ENCODE measurements at places on chromosomes 13 and 19.

- no peak for DNase-seq
These were observed 8.0 kb upstream of the GARRE1 start for GRCh38 chr19:34246340-34246739.

DNA sequence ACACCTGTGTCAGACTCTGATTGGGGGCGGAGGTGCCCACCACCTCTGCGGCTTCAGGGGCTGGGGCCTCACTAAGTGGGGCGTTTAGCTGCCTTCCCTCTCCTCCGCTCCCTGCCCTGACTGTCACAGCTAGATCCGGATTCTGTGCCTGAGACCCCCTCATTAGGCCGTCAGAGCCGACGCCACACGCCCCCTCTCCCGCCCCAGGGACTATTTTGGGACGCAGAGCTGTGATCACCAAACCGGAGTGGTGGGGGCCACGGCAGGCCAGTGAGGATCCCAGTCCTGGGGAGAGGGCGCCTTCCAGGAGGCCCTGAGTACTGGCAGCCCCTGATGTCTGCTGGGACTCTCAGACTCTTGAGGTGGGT, 762 bp downstream of the KANK3 start:
- no peak for DNase-seq

- DNase-seq, result no peak
These were observed 8.6 kb downstream of the MIR17HG start for GRCh38 chr13:91355826-91356710.

DNA sequence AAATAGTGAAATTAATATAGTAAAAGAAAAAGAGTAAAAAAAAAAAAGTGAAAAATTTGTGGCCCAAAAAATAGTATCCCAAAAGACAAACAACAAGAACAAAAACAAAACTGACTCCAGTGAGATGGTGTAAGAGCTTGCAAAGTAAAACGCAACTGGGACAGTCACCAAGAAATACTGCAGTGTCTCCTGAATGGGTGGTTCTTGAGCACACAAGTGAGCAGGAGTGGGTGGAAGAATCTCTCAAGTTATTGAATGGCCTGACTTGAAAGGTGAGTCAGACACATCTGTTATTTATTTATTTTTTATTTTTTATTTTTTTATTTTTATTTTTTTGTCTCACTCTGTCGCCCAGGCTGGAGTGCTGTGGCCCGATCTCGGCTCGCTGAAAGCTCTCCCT, 1.9 kb downstream of the ZNF493 start:
- DNase-seq, result no peak

DNA sequence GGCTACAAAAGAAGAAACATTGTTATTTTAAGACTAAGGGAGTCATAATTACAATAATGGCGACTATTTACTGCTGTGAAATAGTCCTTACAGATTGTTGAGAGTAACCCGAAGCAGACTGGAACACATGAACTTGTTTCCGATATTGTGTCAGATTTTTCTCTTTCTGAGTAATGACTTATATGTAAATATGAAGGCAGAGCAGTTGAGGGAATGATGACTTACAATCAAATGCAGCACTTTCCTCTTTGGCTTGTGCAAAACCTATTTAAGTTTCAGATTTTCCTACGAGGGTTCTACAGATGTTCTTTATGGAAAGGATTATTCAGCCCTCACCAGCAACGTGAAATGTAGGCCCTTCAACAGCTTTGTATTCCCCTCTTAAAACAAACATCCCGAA, 198.6 kb downstream of the RGCC start:
- DNase-seq, result no peak

GRCh38 chr19:58428617-58429016, 11.3 kb downstream of the ZNF132 start:
- DNase-seq, result no peak

GRCh38 chr19:14203177-14203576, 2.8 kb downstream of the ADGRL1 start:
- DNase-seq, result no peak

DNA sequence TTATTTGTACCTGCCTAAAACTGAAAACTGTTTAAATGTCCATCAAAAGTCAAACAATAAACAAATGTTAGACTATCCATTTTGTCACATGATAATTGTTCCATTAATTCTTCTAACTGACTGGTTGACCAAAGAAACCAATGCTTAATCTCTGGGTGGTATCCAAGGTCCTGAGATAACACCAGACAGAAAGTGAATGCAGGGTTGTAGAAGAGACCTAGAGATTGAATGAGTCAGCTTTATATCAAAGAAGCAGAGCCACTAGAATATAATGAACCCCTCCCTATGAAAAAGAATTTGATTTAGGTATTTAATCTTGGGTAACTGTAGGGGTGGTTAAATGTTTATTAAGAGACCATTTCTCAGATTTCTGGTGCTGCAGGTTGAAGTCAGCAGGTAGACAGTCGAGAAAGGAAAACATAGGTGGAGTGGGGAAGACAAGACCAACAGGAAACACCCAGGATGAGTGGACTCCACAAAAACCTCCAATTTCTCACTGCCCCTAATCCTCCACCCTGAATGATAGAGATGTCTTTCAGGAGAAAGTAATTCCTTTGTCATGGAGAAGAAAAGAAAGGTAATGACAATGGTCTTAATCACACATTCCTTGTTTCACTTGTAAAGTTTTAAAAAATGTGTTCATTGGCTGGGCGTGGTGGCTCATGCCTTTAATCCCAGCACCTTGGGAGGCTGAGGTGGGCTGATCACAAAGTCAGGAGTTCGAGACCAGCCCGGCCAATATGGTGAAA, 536.4 kb downstream of the IRS2 start:
- no peak for DNase-seq

DNA sequence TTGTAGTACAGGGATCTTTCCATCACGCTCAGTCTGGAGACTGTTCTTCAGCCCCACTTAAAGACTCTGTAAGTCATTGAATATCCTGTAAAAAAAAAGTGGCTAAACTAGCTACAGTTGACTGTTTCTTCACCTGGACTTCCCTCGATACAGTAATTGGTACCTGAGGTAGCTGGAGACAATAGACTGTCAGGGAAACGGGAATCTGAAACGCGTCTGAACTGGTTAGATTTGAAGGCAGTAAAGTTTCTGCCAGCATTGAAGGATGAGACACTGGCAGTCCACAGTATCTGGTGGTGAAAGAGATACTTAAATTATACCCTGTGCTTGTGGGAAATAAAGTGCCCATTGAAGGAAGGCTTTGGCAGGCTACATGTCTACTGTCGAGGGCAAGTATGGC, 550.5 kb downstream of the IRS2 start:
- DNase-seq, result no peak

GRCh38 chr13:104204177-104204576, 1138.0 kb upstream of the SLC10A2 start:
- no peak for DNase-seq

GRCh38 chr13:110989331-110989730, 74.5 kb upstream of the ANKRD10 start:
- no peak for DNase-seq

DNA sequence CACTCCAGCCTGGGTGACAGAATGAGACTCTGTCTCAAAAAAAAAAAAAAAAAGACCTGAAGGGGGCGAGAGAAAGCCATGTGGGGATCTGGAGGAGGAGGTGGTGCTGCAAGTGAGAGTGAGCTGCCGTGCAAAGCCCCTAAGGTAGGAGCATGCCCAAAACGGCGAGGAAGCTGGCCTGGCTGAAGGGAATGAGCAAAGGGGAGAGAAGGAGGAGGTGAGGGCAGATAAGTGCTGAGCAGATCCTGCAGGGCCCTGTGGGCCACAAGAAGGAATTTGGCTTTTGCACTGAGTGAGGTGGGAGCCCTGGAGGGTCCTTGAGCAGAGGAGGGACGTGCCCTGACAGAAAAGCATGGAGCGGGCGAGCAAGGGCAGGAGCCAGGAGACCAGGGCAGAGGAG, 19.4 kb upstream of the ADGRE5 start:
- peak; percentile 60 for DNase-seq

- peak; percentile 9 for DNase-seq
These were observed 129.0 kb upstream of the SPRY2 start for GRCh38 chr13:80469853-80470381.

DNA sequence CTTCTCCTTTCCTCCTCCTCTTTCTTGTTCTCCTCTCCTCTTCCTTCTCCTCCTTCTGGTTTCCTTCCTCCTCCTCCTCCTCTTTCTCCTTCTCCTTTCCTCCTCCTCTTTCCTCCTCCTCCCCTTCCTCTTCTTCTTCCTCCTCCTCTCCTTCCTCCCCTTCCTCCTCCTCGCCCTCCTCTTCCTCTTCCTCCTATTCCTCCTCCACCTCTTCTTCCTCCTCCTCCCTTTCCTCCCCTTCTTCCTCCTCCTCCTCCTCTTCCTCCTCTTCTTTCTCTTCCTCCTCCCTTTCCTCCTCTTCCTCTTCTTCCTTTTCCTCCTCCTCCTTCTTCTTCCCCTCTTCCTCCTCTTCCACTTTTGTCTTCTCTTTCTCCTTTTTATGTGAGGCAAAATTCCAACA, 55.0 kb upstream of the ADGRE1 start:
- no peak for DNase-seq

DNA sequence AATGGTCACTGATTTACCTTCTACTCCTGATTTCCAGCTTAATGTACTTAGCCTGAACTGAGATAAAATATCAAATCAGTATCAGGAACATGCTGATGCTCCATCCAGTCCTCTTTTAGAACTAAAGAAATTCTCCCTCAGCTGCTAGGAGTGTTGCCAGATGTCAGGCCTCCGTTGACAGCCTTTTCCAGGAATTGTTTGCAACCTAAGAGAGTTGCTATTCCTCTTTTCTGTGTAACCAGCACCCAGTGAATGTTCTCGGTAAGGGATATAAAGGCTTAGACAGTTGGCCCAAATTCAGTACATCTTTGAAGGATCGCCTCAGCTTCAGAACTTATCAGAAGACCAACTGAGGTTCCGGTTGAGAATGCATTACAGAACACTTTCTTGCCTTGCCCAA, 559.0 kb downstream of the PCDH17 start:
- no peak for DNase-seq

- DNase-seq, result no peak
These were observed 233.1 kb downstream of the POU4F1 start for GRCh38 chr13:78370231-78370630.

DNA sequence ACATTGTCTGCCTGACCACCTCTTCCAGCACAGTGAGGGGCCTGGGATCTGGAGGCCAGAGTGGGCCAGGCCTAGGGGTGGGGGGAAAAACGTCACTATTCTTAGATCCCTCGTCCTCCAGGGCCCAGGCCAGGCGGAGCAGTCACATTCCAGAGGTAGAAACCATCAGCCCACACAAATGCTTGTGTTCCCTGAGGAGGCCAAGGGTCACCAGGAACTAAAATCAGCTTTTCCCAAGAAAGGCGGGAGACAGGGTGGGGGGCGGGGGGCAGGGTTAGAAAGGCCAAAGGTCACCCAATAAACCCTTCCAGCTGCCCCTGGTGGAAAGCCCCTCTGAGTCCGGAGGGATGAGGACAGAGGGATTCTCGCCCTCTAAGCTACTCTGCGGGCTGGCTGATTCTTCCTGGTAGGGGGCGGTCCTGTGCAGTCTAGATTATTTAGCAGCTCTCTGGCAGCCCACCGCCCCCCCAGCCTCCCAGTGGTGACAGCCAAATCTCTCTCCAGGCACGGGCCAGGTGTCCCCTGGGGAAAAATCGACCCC, 23.5 kb upstream of the CCL25 start:
- no peak for DNase-seq

GRCh38 chr19:37007587-37008220, 70.5 kb upstream of the ZNF420 start:
- DNase-seq, result no peak

All from EH (cell line).